ENCODE measurements at places on chromosomes 12 and 14. TPM values are rescaled to one million over a fixed set of nuclear protein-coding genes. Genes with fewer than 3 reads are reported as not detected.

The TEX22 gene
- total RNA-seq: 0.21 TPM

The MYH7 gene
- total RNA-seq: not detected

The BCDIN3D gene
- total RNA-seq: 1.8 TPM

The SMARCD1 gene
- total RNA-seq: 276 TPM

DNA sequence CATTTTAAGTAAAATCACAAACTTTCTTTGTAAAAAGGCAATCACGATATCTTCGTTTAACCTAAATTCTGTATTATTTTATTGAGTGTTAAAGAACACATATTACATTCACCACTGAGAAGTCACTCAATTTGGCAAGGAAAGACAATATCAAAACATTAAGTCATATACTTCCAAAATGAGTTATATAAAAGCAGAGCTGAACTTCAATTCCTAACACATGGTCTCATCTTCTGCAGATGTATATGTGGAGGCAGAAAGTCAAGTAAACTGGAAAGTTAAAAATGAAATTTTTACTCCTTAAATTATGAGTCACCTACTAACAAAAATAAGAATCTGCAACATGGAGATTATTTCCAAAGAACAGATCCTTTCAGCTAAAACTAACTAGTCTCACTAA, 28.7 kb downstream of the BMAL2 start:
- DNase-seq: no peak

DNA sequence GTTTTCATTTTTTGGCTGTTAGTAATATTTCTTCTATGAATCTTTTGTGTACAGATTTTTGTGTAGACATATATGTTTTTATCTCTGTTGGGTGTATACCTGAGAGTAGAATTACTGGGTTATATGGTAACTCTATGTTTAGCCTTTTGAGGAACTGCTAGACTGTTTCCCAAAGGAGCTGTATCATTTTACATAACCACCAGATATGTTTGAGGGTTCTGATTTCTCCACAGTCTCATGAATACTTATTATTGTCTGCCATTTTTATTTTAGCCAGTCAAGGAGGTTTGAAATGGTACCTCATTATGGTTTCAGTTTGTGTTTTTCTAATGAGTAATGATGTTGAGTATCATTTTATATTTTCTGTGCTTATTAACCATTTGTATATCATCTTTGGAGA, 1.9 kb downstream of the PCNX4 start:
- DNase-seq: no peak

DNA sequence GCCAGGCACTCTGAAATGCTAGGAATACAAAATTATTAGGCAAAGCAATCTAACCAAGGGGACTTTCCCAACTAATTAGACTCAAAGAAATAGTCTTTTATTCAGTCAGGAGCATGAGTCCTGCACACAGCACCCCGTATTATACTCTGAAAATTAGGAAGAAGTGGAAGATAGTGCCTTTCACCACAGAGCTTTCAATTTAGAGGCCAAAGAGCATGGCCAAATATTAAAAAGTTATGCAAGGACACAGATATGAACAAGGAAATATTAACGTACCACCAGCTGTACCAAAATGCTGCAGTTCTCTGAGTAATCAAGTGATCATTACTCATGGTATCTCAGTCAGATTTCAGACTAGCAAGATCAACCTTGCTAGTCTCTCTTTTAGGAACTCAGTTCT, 22.6 kb upstream of the MDM2 start:
- no peak for DNase-seq

GRCh38 chr12:56450241-56450640, 1.0 kb upstream of the TIMELESS start:
- no peak for DNase-seq

DNA sequence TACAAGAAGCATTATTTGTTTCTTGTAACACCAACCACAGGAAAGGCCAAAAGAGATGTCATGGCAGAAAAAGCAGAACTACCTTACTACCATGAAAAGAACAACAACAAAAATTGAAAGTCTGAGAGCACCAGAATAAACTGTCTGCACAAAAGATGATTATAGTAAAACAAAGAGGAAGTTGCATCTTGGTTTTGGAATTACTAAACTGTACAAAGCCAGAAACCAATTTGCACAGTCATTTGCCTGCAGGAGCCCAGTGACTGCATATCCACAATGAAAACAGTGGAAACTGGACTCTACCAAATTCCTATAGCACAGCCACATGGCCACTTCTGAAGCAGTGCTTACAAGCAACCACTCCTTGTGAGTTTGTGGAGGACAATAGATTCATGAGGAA, 276.2 kb downstream of the SSPN start:
- no peak for DNase-seq

DNA sequence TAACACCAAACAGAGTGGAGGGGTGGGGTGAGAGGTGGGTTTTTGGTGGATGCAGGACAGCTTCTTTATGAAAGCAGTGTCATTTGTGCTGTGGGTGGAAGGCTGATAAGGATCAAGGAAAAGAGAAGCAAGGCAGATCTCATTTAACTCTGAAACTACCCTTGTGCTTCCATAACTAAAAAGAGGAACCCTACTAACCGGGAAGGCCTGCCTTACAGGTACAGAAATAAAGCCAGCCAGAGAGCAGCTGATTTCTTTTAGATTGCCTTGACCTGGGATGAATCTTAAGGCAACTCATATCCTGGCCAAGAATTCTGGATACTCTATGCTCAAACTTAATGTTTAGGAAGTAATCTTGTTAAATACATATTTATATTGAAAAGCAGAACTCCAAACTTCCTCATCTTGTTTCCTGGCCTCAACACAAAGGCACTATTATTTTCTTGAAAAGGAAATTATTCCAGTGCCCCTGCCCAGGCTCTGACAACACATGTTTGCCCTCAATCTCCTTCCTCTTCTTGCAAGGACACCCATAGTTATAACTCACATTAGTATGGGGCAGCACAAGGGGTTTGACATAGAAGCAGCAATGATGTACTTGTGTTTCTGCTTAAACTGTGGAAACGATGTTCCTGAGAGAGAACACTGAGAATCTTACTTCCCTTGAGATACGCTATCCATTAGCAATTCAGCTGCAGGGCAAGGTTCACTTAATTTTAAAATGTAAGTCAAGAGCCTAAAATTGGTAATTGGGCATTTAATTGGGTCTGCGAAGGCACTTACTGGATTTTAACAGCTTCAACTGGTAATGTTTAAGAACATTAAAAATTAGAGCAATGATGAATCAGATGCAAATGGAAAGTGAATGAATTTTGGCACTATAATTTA, 173.7 kb downstream of the STXBP6 start:
- DNase-seq: no peak

- DNase-seq: no peak
These were observed 2.9 kb upstream of the KLHL42 start for GRCh38 chr12:27777141-27777540.

GRCh38 chr12:19830446-19830845, 391.2 kb downstream of the AEBP2 start:
- DNase-seq: no peak

DNA sequence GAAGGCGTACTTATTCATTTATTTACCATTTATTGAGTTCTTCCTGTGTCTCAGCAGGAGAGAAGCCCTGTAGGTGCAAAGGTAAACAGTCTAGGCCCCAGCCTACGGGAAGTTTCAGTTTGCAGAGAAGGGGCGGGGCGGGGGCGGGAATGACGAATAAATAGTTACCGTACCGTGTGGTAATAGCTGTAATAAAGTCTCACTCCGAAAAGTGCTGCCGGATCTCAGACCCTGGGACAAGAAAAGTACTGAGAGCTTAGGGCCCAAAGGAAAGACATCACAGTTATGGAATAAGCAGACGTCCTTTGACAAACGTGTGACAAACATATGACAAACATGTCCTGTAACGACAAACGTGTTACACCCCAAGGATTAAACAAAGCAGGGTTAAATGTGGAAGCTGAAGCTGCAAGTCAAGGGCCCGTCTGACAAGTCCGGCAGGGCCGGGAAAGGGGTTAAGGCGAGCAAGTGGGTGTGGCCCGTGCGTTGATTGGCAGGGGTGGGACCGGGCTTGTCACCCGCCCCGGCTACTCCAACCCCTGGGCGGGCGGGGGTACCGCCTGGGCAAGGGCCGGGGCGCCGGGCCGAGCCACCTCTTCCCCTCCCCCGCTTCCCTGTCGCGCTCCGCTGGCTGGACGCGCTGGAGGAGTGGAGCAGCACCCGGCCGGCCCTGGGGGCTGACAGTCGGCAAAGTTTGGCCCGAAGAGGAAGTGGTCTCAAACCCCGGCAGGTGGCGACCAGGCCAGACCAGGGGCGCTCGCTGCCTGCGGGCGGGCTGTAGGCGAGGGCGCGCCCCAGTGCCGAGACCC, at the start of gene LRP10:
Gene LRP10 (plus strand): TSS at position 517 of the 809 bp plus-strand sequence. CDS start 564 bp downstream, outside the sequence.
- DNase-seq: peak; percentile 98

DNA sequence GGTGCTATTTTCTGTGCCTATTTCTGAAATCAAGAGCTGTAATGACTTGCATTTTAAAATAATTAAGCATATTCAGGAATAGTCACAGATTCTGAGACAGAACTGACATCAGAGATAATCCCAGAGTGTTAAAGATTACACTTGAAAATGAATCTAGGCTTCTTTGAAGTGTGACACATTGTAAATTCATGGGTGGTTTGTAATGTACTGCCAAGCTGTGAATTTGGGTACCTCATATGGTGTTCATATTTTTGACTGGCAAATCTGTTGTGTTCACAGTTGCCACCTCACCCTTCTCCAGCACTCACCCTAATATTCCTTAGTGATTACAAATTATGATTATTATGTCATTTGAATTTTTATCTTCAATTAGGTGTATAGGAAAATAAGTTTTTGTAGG, 78.5 kb upstream of the CSRP2 start:
- DNase-seq: no peak

- DNase-seq: peak; percentile 88
These were observed 4.2 kb upstream of the AMN1 start for GRCh38 chr12:31732926-31733548.

- DNase-seq: no peak
These were observed 47.3 kb upstream of the MED13L start for GRCh38 chr12:116324654-116325335.

- DNase-seq: no peak
These were observed 8.2 kb upstream of the CHURC1 start for GRCh38 chr14:64906022-64906421.

DNA sequence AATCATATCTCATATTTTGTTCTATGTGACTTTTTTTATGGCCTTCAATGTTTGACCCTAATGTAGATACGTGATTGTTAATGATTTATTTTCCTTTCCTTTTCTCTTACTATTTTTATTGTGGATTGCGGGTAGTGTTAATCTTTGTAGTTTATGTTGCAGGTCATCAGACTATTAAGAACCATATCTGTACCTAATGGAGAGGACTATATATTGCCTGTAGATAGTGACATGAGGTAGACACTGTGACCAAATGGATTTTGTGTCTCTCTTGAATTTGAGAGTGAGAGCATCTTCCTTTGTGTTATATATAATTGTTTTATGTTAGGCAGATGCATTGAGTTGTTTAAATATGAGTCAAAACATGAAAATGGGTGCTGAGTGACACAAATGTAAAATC, 543.4 kb upstream of the MGAT4C start:
- DNase-seq: no peak

DNA sequence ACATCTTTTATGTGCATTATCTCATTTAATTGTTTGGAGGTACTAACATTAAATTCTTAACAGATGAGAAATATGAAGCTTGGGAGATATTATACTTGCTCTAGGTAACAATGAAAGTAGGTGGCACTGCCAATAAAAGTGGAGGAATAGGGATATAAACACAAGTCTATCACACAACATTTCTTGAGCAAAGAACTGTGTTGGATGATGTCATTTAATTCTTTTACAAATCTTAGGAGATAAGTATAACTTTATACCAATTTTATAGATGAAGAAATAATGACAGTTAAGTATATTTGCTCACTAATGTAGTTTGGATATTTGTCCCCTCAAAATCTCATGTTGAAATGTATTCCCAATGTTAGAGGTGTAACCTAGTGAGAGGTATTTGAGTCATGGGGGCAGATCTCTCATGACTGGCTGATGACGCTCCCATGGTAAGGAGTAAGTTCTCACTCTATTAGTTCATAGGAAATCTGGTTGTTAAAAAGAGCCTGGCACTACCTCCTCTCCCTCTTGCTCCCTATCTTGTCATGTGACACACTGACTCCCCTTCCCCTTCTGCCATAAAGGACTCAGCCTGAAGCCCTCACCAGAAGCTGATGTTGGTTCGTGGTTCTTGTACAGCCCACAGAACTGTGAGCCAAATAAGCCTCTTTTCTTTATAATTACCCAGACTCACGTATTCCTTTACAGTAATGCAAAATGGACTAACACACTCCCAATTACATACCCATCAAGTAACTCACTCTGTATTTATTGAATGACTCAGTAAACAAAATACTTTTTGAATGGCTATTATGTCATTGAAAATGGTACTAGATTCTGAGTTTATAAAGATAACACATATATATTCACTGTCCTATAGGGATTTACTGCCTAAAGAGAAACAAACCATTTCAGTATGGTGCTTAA, 146.8 kb upstream of the KITLG start:
- DNase-seq: no peak

- DNase-seq: no peak
These were observed 31.0 kb upstream of the NPFF start for GRCh38 chr12:53538209-53538689.

DNA sequence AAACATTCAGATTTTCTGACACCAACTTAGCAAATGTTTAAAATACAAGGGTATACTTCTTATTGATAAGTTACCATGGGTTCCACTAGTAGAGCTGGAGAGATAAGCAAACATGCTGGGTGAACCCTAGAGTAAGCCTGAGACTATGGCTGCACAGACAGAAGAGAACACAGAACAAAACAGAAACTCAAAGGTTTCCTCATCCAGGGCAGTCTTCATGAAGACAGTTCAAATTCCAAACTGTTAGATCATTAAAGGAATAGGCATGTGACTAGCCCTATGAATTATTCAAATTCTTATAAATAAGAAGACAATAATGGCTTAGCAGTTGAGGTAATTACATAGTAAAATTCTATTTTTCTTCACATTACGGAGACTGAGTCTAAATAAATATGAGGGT, 28.1 kb downstream of the BTBD7 start:
- DNase-seq: no peak

- no peak for DNase-seq
These were observed 153.7 kb upstream of the BTG1 start for GRCh38 chr12:92299344-92299743.
